ENCODE measurements at places on chromosomes 1 and 21.

- DNase-seq = no peak
These were observed 479.9 kb upstream of the ZP4 start for GRCh38 chr1:238370599-238370998.

DNA sequence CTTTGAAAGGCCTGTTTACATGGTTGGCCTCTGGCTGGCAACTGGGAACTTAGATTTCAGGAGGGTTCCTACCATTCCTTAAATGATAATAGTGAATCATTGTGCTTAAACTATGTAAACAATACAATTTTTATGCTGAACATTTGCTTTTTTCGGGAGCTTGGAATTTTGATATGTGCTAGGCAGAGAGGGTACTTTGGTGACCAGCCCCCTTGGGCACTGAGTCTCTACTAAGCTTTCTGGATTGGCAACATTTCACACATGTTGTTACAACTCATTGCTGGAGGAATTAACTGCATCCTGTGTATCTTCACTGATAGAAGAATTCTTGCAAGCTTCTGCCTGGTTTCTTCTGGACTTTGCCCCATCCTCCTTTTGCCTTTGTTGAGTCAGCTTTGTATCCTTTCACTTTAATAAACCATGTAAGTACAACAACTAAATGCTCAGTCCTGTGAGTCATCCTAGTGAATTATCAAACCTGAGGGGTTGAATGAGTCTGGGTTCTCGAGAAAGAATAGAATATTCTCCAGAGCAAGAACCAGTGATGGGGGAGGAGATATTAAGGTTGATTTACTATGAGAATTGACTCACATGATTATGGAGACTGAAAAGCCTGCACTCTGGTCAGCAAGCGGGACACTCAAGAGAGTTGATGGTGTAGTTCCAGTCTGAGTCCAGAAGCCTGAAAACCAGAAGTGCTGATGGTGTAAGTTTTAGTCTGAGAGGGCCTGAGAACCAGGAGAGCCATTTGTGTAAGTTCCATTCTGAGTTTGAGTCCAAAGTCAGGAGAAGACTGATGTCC is 3.1 kb upstream of the SLC16A4 start:
- DNase-seq = no peak

DNA sequence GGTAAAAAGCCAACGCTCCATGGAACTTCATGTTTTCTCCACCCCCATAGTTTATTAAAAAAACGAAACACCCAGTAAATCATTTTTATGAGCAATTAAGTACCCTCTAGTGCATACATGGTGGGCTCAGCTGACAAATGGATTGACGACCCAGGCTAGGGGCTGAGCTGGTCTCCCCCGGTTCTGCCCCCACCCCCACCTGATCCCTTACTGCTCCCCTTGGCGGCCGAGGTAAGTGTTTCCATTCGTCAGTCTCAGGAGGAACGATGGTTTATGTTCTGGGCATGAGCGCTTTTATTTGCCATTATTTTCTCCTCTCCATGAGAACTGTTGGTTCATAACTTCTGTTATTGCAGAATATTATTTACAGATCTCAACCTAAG is 233.9 kb upstream of the C1orf174 start:
- DNase-seq = no peak

DNA sequence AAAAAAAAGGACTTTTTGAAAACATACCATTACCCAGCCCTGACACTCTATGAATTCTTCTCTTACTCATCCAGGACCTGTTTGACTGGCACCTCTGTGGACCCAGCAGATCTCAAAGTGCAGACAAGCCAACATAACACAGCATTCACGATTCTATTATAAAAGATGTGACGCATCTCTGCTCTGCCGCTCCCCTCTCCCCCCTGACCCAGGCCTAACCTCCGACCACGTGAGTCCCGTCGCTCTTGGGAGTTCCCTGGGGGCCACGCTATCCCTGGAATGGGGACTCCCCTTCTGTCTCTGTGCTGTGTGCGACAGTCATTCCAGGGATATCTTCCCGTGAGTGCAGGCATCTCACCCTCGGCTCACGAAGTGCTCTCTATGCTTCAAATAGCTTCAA is 21.1 kb downstream of the LRRC38 start:
- DNase-seq = no peak

DNA sequence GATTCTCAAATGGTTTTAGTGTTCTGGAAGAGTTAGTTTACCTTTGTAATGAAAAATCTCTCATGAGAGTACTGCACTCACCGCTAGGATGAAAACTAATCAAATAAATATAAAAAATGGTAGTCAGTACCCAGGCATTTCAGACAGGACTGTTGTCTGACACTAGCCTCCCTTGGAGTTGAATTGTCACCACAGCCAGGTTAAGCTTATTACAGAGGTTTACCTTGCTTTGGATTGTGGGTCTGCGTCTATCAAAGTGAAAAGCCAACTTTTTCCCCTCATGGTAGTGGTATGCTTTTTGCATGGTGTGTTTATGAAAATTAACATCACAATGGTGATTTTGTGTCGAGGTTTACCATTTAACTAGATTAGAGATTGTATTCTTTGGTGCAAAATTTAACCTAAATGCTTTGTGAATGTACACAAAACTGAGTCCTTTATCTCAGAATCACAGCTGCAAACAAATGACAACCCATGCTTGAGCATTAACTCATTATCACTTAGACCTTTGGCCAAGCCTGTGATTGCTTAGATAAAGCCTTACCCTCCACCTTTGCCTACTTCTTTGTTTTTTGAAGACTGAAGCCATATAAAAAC is 20.1 kb downstream of the RAP1A start:
- no peak for DNase-seq

- DNase-seq = peak; percentile 74
These were observed 12.1 kb downstream of the IL24 start for GRCh38 chr1:206909161-206909882.

GRCh38 chr1:171748651-171749050 is 6.8 kb upstream of the VAMP4 start:
- DNase-seq = no peak

GRCh38 chr1:156511644-156512043 is 11.1 kb upstream of the MEF2D start:
- no peak for DNase-seq

GRCh38 chr21:25952306-25952705 is 217.5 kb downstream of the GABPA start:
- no peak for DNase-seq

GRCh38 chr1:31372051-31372450 is 825 bp downstream of the FABP3 start:
- no peak for DNase-seq

Data from NCI-H526 treated with DMSO at 0.1 percent for 48 hours (cell line).